ENCODE measurements at places on chromosomes 5 and 9.

DNA sequence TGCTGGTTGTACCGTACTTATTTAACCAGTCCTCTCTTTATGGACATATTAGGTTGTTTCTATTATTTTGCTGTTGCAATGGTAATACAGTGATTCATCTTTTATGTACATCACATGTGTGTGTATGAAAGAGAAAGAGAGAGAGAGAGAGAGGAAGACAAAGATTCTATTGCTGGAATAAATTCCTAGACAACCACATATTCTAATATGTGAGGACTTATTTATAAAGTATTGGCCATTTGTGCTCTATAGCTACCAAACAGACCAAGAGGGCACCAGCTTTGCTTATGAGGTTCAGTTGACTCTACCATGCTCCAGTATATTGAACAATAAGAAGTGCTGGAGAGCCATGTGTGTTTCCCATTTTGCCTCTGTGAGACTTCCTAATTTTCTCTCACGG is 513.5 kb downstream of the DMAC1 start:
- no peak for DNase-seq

DNA sequence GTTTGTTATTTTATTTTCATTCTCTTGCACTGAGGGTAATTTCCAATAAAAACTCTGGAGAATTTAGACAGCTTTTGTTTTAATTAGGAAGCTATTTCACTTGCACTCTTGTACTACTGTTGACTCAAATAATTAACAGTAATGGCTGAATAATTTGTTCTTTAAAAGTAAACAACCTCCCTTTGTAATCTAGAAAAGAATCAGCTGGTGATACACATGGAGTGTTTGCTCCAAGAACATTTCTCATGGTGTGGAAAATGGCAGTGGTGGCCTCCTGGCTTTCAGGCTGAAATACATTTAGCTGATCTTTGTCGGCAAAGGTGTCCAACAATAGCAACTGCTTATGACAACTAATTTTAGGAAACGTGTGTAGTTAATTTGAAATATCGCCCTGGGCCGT is 129.4 kb downstream of the C9orf152 start:
- DNase-seq = no peak

DNA sequence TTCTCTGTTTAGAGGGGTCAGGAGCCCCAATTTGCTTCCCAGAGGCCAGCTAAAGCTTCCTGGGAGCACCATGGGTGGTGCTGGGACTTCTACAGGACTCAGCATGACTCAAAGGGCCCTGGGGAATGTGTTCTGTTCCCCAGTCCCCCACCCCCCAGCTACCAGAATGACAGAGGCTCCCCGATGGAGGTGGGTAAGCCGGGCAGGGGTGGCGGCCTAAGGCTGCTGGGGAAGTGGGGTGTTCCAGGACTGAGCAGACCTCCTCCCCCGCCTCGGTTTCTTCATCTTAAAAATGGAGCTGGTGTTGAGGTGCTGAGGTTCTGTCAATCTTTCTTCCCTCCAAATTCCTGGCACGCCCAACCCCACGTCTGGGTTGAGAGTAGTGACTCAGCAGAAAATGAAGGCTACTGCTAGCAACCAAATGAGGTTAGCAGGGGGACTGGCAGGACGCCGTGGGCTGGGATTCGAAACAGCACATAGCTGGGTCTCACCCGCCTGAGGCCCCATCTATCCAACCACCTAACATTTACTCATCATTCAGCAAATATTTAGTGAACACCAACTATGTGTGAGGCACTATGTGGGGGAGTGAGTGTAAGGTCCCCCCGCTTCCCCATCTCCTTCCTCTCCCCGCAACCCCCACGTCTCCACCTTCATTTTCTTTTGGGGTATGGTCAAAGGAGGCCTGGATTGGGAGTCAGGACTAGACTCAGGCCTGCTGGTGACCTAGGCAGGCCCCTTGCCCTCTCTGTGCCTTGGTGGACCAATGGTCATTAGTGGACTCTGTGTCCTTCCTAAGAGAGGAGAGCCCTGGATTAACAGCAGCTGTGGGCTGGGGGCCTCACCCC is 50.2 kb downstream of the C9orf50 start:
- DNase-seq = peak; percentile 98

- DNase-seq = no peak
Observed at GRCh38 chr9:2849941-2850340, 6.0 kb upstream of the PUM3 start.

DNA sequence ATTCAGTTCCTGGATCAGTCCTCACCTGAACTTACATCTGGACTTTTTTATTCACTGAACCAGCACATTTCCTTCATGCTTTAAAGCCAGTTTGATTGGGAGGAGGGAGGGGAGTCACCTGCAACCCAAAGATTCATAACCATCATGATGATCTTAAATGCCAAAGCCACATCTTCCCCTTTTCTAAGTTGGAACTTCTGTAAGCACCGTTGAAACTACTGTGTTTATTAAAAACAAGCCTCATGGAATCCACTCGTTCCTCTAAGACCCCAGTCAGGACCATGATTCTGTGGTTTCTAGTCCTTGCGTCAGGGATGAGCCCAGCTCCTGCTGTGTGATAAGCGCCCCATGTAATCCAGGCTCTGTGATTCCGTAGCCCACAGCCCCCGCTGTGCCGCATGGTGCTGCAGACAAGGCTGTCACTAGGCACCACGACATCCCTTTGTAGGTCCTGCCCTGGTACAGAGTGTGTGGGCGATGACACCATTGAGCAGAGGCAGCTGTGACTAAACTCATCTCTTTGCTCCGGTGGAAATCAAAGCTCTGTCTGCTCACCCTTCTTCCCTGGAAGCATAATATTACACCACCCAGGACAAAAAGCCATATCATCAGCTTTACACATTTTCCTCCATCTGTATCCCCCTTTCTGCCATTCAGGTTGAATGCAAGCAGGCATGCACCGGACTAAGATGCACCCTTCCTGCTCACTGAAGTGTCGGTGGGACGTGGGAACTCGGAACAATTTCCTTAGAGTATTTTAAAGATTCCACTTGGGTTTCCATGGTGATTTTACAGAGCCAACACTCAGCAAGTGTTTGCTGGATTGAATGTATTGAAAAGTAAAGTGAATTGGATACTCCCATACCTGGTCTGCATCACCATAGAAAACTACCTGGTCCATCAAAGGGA is 132.0 kb upstream of the FSTL4 start:
- no peak for DNase-seq

DNA sequence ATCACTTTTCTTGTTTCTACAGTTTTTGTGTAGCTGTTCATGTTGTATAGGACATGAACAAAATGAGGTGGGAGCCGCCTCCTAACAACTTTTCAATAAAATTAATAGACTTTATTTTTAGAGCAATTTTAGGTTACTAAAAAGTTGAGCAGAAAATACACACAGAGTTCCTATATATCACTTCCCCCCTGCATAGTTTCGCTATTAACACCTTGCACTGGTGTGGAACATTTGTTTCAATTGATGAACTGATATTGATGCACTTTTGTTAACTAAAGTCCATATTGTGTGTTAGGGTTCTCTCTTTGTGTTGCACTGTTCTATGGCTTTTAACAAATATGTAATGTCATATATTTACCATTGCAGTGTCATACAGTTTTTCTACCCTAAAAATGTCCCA is 47.8 kb upstream of the KCNN2 start:
- no peak for DNase-seq

DNA sequence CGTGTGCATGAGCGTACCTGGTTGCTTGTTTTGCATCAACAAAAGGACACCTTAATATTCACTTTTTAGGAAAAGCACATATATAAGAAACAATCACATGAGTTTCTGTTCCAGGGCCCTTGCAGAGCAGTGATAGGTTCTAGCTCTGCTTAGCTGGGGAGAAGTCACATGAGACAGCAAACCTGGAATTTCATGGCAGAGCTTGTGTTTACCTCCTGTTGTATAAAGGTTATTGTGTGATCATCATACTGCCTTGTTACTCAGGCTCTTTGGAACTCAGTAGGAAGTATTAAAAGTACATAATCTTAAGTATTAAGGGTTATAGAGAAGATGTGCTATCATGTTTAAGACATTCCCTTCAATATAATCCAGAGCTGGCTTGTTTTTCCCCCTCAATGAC is 18.0 kb upstream of the VLDLR start:
- DNase-seq = no peak

DNA sequence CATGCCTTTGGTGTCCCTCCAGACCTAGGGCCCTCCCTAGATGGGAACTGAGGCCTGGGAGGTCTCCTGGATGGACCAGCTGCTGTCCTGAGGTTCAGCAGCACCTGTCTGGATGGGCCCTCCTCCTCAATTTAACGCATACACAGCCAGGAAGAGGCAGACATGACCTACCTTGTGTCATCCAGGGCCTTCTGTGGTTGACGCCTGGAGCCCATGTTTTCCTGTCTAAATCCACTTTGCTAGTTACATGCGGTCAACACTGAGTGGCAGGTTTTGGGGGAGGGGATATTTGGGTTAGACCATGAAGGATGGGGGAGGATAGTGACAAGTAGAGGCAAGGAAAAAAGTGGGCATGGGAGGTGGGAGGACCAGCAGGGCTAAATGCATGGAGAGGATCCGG is 3.1 kb upstream of the STC2 start:
- DNase-seq = no peak

DNA sequence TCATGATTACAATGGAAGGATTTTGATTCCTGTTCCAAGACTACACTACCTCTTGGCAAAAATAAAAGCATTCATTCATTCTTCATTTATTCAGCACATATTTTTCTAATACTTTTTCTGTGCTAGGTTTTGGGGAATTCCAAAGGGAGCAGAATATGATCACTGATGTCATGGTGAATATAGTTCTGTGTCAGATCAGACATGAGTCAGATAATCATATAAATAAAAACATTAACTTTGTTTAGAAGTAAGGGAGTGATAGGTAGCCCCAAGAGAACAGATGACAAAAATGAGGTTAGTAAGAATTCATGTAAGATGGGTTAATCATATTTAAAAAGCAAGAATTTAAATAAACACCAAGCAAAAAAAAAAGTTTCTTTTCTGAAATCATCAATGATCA is 94.1 kb upstream of the RANBP6 start:
- DNase-seq = no peak

DNA sequence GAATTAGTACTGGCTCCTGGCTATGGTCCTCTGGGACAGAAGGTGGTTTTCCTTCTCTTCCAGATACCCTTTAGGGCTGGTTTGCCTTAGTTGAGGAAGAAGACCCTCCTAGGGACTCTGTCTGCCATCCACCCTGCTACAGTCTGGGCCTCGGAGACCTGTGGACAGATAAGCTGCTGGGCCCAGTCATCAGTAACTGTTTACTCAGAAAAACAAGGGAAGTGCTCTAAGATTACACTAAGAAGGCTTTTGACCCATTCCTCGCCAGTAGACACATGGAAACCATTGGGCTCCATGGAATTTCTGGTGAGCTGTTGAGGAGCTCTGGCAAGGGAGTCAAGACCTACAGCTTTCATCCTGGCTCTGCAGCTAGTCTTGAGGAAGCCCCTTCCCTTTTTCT is 31.2 kb downstream of the LARP1 start:
- DNase-seq = no peak

DNA sequence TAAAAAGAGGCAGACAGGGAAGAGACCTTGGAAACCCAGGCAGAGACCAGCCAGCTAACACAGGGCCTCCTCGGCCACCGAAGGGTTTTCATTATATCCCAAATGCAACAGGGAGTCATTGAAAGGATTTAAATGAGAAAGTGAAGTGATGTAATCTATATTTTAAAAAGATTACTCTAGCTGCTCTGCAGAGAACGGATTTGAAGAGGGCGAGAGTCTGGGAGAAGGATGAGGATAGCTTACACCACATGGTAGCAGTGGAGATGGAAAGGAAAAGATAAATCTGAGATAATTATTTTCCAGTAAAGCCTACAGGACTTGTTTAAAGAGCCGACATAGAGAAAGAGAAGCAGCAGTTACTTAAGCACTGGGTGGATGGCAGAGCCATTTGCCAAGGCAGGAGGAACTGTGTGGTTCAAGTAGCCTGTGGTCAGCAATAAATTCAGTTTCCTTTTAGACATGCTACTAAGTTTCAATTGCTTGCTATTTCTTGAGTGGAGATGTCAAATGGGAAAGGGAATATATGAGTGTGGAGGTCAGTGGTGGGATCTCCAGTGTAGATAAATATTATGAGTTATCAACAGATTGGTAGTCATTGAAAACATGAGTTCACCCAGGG is 9.3 kb downstream of the FBN2 start:
- no peak for DNase-seq

DNA sequence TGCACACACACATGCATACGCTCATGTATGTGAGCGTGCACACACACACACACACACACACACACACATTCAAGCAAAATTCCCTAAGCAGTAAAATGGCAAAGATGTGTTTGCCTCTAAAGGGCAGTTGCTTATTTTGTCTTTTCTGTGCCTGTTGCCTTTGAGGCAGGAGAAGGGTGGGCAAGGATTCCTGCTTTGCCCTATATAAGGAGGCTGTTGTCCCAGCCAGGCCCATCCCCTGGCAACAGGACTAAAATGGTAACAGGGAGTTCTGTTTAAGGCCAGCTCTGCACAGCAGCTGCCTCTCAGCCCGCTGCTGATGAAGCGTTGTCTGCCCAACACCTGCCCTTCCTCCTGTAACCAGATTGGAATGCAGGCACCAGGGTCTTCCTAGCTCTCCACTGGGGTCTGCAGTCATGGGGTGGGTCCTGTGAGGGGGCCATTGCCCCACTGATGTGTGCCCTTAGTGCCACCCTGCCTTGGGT is 64.4 kb downstream of the PPARGC1B start:
- DNase-seq = no peak

- DNase-seq = no peak
Observed at GRCh38 chr9:120281665-120282064, 298.3 kb downstream of the CDK5RAP2 start.

DNA sequence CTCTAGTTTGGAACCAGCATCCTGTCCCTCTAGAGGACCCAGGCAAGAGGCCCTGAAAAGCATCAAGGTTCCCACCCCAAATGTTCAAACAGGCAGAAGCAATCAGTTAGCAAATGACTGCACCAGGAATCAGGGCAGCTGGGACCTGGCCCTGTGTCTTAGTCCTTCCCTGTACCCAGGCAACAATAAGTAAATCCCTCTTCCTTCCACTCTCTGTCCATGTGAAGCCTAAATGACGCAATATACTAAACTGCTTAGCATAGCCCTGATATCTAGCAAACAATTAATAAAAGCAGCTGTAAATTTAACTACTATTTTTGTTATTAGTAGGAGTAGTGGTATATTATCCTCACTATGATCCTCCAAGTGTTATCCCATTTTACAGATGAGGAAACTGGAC is 13.2 kb upstream of the ADRA1B start:
- no peak for DNase-seq

- no peak for DNase-seq
Observed at GRCh38 chr5:136374638-136375037, 9.3 kb upstream of the TRPC7 start.

DNA sequence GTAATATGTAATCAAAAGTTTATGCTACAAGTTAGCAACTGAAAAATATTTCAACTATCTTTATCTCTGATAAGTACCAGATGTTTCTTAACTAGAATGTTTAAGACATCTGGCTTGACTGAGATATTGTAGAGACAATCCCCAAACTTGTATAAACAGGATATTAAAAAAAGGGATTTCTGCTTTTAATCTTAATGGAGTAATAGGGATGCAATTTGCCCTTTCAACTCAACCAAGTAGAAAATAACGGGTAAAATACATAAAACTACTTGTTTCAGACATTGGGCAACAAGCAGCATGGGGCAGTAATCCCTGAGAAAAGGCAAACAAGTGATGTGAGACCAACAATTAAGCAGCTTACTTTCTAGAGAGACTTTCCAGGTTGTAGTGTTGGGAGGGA is 9.4 kb upstream of the ADAMTS12 start:
- peak; percentile 53 for DNase-seq

All from fibroblast of skin of scalp (primary cell).